Stimulated activated CD4-positive, alpha-beta T cell treated with anti-CD3 and anti-CD28 coated beads, Interleukin-12 subunit alpha, Interleukin-12 subunit beta, amount 100 ng/mL, for 4 hours (primary cell): ENCODE measurements at places on chromosomes 2 and 18.

GRCh38 chr2:126220331-126220730, 435.6 kb upstream of the GYPC start:
- no peak for DNase-seq

DNA sequence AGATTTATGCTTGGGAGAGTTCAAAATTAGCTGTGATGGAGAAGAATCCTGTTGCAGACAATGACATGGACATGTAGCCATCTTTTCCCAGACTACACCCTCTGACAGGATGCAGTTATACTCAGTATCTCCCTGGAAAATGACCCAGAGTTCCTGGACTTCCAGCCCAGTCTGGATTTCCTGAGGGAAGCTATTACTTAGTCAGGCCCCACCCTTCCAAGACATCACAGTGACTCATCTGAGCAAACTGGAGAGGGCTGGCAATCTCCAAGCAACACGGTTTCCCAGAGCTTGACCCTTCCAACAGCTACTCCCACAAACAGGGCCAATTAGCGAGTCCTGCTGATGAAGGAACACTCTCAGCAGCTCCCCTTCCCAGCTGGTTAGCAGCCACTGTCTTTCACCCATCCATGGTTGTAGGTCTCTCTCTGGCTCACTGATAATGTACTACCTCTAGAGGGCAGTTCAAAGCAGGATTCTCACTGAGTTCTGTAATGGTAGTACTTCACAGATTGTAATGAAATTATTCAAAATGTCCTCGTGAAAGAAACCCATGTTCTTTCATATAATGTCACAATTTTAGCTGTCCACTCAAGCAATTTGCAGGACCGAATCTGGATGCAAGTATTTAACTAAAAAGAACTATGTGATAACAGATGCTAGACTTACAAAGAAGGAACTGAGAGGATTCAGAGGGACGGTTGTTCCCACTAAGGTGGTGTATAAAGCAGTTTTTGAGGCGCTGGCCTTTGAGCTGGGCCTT, 110.2 kb downstream of the MDH1 start:
- no peak for DNase-seq

- no peak for DNase-seq
These were observed 124.2 kb upstream of the ARHGAP28 start for GRCh38 chr18:6605115-6605869.

DNA sequence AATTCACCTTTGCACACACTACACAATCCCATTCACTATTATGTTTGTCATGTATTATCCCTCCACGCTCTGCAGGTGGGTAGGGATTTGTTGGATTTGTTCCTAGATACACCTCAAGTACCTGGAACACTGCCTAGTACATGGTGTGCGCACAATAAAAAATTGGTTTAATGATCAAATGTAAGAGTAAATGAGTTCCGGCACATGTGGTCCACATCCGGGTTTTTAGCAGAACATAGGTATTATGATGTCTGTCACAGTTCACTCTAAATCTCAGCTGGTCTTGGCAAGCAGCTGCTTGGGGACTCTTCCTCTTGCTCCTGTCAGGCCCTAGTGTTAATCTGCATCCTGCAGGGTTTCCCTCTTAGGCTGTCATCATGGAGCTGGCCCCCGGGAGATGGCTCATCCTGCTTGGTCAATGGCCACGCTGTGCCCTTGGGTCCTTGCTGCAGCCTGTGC, 21.8 kb upstream of the IL1R1 start:
- no peak for DNase-seq

DNA sequence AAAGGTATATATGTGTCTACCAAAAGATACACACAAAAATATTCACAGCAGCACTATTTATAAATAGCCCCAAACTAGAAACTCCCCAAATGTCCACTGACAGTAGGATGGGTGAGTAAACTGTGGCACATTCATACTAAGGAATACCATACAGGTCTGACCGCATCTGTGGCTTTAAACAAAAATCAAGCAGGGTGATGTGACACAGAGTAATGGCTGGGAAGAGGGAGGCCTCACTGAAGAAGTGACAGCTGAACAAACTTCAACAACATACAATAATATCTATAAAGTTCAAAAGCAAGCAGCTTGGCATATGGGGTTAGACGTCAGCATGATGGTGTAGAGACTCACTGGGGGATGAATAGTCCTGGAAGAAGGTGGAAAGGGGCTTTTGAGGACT, 115.1 kb upstream of the PPP1CB start:
- no peak for DNase-seq

GRCh38 chr2:119249855-119250717, 26.5 kb downstream of the STEAP3 start:
- DNase-seq: no peak
